ENCODE measurements at places on chromosomes 4 and X. TPM values are rescaled to one million over a fixed set of nuclear protein-coding genes. Genes with fewer than 3 reads are reported as not detected.

The TMEM144 gene
- polyA plus RNA-seq, result 8.2 TPM

The FNIP2 gene
- polyA plus RNA-seq, result 43.6 TPM

The CT45A10 gene
- polyA plus RNA-seq, result not detected

- peak; percentile 45 for DNase-seq
Observed at GRCh38 chr4:102263024-102263787, 82.1 kb downstream of the SLC39A8 start.

DNA sequence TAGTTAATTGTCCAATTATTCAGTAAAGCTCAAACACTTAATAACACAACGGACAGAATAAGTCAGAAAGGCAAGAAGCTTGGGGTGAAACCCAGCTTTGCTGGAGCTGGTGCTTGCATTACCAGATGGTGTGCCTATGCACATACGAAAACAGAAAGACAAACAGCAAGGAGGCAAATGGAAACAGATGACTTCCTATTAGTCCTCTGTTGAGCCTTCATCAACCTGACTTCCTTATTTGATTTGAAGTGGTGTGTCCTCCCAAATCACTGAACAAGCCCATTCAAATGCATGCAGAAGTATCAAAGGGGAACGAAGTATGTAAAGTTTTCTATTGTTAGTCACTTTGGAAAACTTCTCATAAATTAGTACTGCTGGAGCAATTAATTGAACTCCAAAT lies 166.2 kb downstream of the ATP10D start:
- no peak for DNase-seq

DNA sequence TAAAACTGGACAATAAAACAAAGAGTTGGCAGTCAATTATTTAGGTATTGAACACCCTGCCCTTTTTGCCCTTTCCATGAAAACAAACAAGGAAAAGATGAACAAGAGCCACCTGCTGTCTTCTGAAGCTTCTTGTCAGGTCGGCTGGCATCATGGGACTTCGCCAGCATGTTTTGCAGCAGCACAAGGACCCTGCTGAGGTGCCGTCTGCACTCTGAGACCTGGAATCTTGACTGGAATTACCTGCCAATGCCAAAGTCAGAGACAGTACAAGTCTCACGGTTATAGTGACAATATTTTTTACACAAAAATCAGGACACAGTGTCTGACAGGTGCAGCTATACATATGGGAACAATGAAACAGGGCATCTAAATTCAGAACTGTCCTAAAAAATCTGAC lies 284.5 kb downstream of the GASK1B start:
- no peak for DNase-seq

- no peak for DNase-seq
Observed at GRCh38 chrX:74251006-74251930, 52.7 kb upstream of the ZCCHC13 start.

The BEX1 gene
- 58.1 TPM for polyA plus RNA-seq

DNA sequence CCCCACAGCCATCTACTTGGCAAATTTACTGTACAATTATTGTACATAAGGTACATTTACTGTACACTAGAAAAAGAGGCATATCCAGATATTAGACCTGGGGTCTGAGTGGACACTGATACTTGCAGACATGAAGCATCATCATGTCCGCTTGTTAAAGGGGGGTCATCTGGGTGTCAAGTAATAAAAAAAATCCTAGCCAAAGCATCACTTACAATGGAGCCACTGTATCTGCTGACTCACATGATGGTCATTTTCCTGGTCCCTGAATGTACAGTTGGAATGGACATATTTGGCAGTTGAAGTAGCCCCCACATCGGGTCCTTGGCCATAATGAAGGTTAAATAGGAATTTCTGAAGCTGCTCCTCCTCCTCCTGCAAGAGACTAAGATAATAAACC lies 228.8 kb downstream of the THOC2 start:
- DNase-seq, result no peak

- DNase-seq, result no peak
Observed at GRCh38 chr4:74962584-74962983, 29.7 kb downstream of the PARM1 start.

The TAF1 gene
- 60.0 TPM for polyA plus RNA-seq

DNA sequence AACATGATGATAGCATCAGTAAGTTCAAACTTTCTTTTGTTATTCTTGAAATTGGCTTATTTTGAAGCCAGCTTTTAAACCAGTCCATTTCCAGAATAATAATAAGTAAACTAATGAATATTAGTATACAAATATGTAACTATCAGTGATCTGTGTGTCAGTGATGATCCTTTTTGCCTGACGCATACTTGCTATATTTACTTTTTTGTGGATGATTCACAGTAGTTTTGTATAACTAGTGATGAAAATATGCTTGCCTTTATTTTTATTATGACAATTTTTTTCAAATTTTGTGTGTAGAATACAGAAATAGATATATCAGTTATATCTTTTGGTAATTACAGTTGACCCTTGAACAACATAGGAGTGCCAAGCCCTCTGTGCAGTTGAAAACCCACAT lies 49.5 kb downstream of the USP53 start:
- DNase-seq, result no peak
